ENCODE measurements at places on chromosomes 16 and 17. TPM values are rescaled to one million over a fixed set of nuclear protein-coding genes. Genes with fewer than 3 reads are reported as not detected.
A peak's percentile ranks its signal among the peaks of the same experiment; 100 is the strongest.

- peak; percentile 98 for DNase-seq
Measured at GRCh38 chr17:55606488-55606815, 95.2 kb upstream of the SMIM36 start.

DNA sequence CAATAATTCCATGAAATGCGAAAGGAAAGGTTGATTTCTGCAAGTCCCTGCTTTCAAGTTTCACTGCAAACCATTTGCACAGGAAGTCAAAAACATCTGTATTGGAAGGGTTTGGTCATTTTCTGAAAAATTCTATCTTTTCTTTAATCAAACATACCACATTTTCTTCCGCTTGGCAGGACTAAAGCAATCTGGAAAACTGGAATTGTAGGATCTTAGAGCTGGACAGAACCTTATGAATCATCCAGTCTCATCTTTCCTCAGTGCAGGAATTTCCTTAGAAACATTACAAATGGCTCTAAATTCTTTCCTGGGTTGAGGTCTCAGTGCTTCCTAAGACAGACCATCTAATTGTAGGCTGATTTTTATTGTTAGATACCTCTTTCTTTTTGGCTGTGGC is 111.5 kb upstream of the ELAC2 start:
- DNase-seq: no peak

DNA sequence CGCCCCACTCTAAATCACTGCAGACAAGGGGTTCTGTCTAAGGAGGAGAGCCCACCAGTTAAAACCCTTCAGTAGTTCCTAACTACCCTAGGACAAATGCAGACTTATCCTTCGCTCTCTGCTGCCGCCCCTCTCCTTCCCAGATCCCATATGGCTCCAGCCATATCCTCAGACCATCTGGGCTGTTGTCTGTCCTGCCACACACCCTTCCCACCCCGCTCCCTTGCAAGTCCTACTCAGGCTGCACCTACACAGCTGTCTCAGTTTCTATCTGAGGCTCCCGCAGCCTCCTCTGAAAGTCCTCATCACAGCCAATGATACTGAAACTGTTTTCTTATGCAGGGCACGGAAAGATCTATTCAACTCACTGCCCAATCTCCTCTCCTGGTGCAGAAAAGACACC is 720 bp upstream of the BCKDK start:
- no peak for DNase-seq

DNA sequence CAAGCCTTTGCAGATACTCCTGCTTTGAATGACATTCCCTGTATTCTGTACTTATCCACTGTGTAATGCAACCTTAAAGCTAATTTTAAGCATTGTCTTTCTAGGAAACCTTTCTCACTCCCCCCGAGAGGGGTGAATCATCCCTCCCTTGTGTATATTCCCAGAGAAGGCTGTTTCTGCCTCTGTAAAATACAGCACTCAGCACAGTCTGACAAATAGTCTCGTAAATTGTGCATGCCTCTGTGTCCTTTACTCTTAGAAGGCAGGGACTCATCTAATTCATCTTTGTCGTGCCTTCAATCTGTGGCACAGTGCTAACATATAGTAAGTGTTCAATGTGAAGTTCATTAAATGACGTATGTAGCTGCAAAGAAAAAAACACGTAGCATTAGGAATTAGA is 200.7 kb downstream of the CA10 start:
- peak; percentile 13 for DNase-seq

DNA sequence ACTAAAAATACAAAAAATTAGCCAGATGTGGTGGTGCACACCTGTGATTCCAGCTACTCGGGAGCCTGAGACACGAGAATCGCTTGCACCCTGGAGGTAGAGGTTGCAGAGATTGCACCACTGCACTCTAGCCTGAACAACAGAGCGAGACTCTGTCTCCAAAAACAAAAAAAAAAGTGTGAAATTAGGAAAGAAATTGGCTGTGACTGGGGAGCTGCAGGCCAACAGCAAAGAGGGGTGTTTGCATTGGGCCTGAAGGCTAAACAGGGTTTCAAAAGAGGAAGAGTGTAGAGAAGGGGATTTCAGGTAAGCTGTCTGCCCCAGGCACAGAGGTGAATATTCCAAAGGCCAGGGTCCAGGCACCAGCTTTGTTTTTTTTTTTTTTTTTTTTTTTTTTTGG is 9.4 kb downstream of the BMERB1 start:
- DNase-seq: no peak

- no peak for DNase-seq
Measured at GRCh38 chr17:9424071-9424640, 151.5 kb downstream of the STX8 start.

GRCh38 chr17:10385871-10386270 is 13.1 kb upstream of the MYH13 start:
- DNase-seq: no peak

GRCh38 chr16:84928679-84929420 is 82.5 kb downstream of the ZDHHC7 start:
- DNase-seq: no peak

GRCh38 chr16:74460542-74460941 is 39.3 kb upstream of the CLEC18B start:
- no peak for DNase-seq

GRCh38 chr17:18959845-18960240 is 7.9 kb downstream of the SLC5A10 start:
- DNase-seq: no peak

DNA sequence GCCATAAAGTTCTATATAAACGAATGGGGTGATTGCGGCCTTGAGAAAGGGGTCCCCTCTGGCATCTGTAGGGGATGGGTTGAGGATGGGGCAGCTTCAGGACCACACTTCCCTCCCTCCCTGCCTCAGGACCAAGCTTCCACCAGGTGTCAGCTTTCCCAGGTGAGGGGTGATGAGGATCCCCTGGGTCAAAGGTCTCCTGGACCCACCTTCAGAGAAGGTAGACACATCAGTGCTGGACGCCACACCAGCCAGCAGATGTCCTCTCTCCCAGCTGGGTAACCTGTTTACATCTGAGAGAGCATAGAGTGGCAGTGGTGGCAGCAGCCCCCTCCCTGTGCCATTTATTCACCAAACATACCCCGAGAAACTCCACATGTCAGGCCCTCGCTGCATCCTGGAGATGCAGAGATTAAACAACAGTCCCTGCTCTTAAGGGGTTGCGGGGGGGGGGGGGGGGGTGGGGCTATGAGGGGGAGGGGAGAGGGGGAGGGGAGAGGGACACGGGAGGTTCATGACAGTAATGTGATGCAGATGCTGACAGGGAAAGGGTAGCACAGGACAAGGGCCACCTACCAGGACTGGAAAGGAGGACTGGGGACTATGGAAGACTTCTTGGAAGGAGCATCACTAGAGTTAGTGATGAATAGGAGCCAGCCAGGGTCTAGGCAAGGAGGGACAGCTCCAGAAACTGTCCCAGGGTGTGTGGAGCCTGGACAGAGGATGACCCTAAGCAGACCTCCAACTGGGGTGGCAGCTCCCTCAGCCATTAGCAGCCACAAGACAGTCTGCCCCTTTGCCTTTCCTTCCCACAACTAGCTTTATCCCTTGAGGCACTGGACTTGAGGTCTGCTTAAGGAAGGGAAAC is 5.0 kb downstream of the PROCA1 start:
- DNase-seq: no peak

GRCh38 chr16:868386-868755 is 67.8 kb upstream of the GNG13 start:
- no peak for DNase-seq

DNA sequence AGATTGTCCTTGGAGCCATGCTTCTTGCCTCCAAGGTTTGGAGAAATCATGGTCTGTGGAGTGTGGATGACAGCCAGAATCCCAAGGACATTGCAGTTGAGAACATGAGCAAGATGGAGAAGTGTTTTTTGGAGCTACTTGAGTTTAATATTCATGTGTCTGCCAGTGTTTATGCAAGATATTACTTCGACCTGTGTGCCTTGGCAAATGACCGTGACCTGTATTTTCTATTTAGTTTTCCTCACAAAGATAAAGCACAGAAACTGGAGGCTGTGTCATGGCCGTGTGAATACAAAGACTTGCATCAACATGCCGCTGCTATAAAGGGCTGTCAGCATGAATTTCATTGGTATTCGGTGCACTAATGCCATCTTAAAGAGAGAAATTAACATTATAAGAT is 9.0 kb downstream of the GGA2 start:
- DNase-seq: no peak

- peak; percentile 90 for DNase-seq
Measured at GRCh38 chr17:59842901-59843652, 49.7 kb downstream of the TUBD1 start.

- no peak for DNase-seq
Measured at GRCh38 chr17:34146440-34147043, 108.5 kb upstream of the CCL2 start.

GRCh38 chr17:9233761-9234160 is 212.5 kb downstream of the NTN1 start:
- no peak for DNase-seq

DNA sequence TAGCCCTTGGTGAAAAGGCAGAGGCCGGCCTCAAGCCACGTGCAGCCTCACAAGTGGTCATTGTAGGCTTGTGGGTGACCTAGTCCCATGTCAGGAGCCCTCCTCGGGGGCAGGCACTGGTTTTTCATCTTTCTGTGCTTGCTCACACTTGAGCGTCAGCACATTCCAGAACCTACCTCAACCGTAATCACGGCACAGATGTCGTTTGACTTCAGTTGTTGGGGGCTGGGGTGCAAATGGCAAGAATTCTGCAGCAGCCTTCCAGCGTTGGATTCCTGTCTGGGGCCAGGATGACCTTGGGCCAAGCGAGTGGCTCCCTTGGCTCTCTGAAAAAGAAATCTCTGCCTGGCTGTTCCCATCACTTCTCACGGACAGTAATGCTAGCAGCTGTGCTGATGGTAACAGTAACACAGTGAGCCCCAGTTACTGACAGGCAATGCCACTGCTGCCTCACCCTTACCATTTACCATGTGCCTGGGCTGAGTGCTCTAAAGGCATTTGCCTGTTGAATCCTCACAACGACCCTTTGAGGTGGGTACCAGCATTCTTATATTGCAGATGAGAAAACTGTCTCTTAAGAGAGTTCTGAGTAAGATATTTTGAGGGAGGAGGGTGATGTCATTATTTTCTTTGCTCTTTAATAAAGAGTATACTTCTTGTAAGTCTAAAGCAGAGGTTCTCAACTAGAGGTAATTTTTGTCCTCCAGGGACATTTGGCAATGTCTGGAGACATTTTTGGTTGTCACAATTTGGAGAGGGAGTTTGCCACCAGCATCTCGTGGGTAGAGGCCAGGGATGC is 46.5 kb downstream of the KSR1 start:
- DNase-seq: peak; percentile 63

GRCh38 chr17:33684735-33685134 is 391.6 kb upstream of the ASIC2 start:
- DNase-seq: no peak

GRCh38 chr17:32126746-32127145 is 15.6 kb upstream of the RHOT1 start:
- DNase-seq: no peak

DNA sequence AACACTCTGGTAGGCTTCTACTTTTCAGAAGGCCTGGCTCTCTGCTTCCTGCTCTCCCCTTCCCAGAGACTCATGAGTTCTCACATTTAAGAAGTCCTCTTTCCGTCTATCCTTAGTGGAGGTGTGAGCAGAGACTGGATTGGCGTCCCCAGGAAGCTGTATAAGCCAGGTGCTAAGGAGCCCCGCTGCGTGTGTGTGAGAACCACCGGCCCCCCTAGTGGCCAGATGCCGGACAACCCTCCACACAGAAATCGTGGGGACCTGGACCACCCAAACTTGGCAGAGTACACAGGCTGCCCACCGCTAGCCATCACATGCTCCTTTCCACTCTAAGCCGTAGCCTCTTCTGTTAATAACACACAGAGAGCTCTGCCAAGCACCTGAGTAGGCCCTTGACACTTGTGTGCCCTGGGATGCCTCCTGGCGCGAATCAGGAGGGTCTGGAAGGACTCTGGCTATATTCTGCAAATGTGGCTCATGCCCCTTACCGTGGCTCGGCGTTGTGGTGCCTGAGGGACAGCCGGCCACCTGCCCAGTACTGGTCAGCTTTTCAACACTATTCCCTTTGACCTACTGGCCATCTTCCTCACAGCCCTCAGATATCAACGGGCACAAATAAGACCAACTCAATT is 13.9 kb downstream of the CYB5D2 start:
- DNase-seq: no peak

GRCh38 chr16:69031877-69032301 is 73.6 kb upstream of the HAS3 start:
- peak; percentile 31 for DNase-seq

GRCh38 chr17:40091691-40092397 is 8.5 kb downstream of the NR1D1 start:
- DNase-seq: peak; percentile 83

DNA sequence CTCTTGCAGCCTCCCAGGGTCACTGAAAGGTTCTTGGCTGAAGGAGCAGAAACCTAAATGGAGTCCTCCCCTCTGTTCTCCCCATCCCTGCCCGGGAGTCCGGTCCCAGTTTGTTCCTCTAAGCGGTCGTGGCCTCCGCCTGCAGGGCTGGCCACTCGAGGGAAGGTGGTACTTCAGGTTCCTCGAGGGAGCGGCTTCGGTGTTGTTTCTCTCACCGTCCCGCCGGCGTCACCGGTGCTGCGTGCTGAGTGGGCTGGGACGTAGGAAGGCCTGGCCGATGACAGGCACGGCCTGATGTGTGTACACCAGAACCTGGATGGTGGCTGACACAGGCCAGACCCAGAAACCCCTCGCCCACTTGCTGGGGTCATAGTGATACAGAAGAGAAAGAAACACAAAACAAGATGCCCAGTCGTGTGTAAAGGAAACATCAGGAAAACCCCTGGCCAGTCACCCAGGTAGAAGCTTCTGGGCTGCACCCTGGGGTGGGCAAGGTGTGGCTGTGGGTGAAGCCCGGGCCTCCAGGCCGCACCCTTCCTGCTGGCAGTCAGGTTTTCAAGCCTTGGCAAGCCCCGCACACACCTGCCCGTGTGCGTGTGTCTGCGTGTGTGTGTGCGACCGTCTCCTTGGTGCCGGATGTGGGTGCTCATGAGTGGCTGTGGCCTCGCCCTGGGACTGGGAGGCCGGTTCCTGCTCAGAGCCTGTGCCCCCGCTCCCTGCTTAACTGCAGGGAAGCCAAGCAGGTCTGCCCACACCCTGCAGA is 52.0 kb downstream of the BAIAP2 start:
- no peak for DNase-seq

ZNF205 gene
- total RNA-seq: 29.2 TPM

KRT40 gene
- not detected for total RNA-seq

CACNG1 gene
- 142 TPM for total RNA-seq

CD2BP2 gene
- total RNA-seq: 41.1 TPM

TNFSF13 gene
- total RNA-seq: 0.11 TPM

CES1 gene
- total RNA-seq: not detected

ALOX12 gene
- total RNA-seq: not detected

SPAG5 gene
- total RNA-seq: 2.2 TPM

ABCC11 gene
- not detected for total RNA-seq

CACNG3 gene
- not detected for total RNA-seq

MT1G gene
- total RNA-seq: not detected

KRTAP1-1 gene
- total RNA-seq: 0.21 TPM

CDH5 gene
- total RNA-seq: not detected

SOCS1 gene
- total RNA-seq: 1.5 TPM

AANAT gene
- total RNA-seq: not detected

TBC1D28 gene
- total RNA-seq: not detected

DOK4 gene
- total RNA-seq: 10.2 TPM

LRRC46 gene
- 0.21 TPM for total RNA-seq

All from myocyte (in vitro differentiated cells).